ENCODE measurements at places on chromosomes 6 and 20.

- no peaks in the 10 kb centered on the region for H3K36me3 ChIP-seq
- no peak overlapping the region for H3K4me3 ChIP-seq
- no peaks in the 10 kb centered on the region for H3K27me3 ChIP-seq
- no peak for DNase-seq
These were observed 15.7 kb downstream of the VTA1 start for GRCh38 chr6:142162780-142163179.

DNA sequence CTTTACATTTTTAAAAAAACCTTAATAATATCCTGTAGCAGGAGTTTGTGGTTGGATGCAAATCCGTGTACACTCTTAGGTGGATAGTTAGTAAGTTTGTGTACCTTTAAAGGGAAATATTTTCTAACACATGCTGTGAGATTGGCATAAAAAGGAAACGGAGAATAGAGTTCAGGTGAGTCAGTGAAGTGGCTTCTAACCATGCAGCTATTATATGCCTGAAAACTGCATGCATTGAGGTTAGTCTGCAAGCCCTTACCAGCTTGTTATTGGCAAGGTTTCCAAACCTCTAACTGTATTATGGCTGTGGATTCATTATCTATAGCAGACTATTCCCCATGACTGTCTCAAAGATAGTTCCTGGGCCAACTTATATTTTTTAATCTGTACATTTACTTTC lies 420.6 kb upstream of the MMS22L start:
- no peak overlapping the region for H3K27ac ChIP-seq
- no peaks in the 10 kb centered on the region for H3K27me3 ChIP-seq
- no peaks in the 10 kb centered on the region for H3K36me3 ChIP-seq
- no peak overlapping the region for H3K4me3 ChIP-seq
- no peak for DNase-seq

GRCh38 chr6:38638941-38639497 lies 710 bp downstream of the BTBD9 start:
- H3K4me3 ChIP-seq = peak overlapping the region; percentile 63
- H3K27ac ChIP-seq = peak overlapping the region; percentile 85
- H3K4me1 ChIP-seq = peaks cover 8% of the 10 kb centered on the region
- no peaks in the 10 kb centered on the region for H3K36me3 ChIP-seq
- H3K27me3 ChIP-seq = peaks cover 3% of the 10 kb centered on the region

DNA sequence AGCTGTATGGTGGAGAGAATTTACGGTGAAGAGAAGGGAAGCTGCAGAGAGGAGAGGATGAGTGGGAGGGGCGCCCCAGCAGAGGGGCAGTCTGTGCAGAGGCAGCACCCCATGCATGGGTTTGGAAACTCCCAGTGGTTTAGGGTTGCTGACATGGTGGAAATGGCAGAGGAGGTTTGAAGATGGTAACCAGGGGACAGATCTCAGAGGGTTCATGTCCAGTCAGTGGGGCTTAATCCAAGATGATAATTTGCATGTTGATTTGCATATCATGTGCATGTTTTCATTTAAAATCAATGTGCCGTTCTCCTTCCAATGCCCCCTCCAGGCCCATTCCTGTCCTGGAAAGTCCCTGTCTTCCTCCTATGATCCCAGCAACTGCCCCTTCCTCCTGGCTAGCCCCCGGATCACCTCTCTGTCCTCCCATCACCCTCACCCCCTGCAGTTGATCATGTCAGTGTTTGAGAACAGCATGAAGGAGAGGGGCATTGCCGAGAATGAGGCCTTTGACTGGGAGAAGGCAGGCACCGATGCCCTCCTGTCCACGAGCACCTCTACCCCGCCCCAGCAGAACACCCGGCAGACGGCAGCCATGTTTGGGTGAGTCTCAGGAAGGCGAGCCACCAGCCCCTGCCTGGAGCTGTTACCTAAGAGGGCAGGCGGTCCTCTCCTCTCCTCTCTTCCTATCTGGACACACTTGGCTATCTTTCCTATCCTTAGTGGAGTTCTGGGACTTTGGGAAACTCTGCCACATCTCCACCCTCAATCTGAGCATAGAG lies 14.3 kb downstream of the TTBK1 start:
- H3K4me3 ChIP-seq = no peak overlapping the region
- H3K4me1 ChIP-seq = peaks cover 24% of the 10 kb centered on the region
- DNase-seq = no peak
- H3K36me3 ChIP-seq = no peaks in the 10 kb centered on the region
- H3K27me3 ChIP-seq = no peaks in the 10 kb centered on the region

DNA sequence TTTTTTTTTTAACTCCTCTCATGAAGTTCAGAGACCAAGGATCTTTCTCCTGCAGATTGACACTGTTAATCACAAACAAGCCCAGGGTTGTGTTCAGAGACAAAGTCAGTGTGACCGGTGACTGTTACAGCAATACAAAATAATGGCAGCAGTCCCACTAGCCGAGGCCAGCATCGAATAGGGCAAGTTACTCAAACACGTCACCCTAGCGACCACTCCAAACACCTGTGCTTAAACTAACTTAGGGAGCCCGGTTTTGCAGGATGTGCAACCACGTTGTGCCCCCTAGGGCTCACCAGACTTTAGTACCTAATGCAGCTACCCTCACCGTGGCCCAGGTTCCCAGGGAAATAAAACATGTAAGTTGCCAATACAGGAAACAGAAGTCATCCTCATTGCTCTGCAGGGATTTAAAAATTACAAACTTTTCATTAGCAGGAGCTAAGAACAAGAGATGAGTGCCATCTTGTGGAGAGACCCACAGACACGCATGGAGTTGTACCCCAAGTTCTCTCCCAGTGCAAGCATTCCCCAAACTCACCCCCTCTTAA lies 38.1 kb downstream of the FAM50B start:
- H3K4me1 ChIP-seq = no peaks in the 10 kb centered on the region
- H3K4me3 ChIP-seq = no peak overlapping the region
- H3K27me3 ChIP-seq = no peaks in the 10 kb centered on the region
- H3K27ac ChIP-seq = no peak overlapping the region

- H3K36me3 ChIP-seq = no peaks in the 10 kb centered on the region
- no peak overlapping the region for H3K27ac ChIP-seq
- no peak overlapping the region for H3K4me3 ChIP-seq
- no peaks in the 10 kb centered on the region for H3K27me3 ChIP-seq
- peaks cover 21% of the 10 kb centered on the region for H3K4me1 ChIP-seq
These were observed 27.1 kb upstream of the ZNF318 start for GRCh38 chr6:43396408-43397149.

GRCh38 chr6:38158762-38159350 lies 339.3 kb downstream of the ZFAND3 start:
- no peak for DNase-seq
- no peaks in the 10 kb centered on the region for H3K36me3 ChIP-seq
- no peaks in the 10 kb centered on the region for H3K27me3 ChIP-seq
- H3K27ac ChIP-seq = no peak overlapping the region
- no peaks in the 10 kb centered on the region for H3K4me1 ChIP-seq

GRCh38 chr6:14655201-14656061 lies 537.9 kb downstream of the CD83 start:
- H3K36me3 ChIP-seq = no peaks in the 10 kb centered on the region
- no peak for DNase-seq
- H3K27me3 ChIP-seq = no peaks in the 10 kb centered on the region
- no peak overlapping the region for H3K27ac ChIP-seq

DNA sequence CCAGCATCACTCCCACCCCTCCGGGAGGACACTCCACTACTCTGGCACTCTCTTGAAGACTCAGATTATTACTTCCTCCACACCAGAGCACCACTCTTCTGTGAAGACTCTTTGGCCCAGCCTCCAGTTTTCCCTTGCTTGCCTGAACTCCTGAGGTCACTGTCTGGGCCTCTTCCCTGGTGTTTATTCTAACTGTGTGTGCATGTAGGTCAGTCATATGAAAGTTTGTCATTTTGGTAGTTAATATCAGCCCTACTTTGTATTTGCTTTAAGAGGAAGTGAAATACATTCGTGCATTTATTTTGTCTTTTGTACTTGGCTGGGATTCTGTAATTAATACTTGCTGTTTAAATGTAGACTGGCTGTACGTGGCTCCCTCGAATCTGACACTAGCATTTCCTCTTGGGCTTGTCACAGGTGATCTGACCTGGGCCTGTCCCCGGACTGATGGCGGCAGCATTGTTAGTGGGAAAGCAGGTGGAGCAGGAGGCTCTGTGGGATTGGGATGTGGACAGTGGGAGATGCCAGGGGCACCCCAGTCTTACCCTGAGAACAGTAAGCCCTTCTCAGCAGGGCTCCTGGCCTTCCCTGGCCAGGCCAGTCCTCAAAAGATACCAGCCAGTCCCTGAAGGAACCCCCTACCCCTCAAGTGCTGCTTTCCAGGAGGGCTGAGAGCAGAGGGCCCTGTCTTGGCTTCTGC lies 350.5 kb downstream of the CDC5L start:
- peaks cover 4% of the 10 kb centered on the region for H3K4me1 ChIP-seq
- no peaks in the 10 kb centered on the region for H3K27me3 ChIP-seq
- no peak overlapping the region for H3K27ac ChIP-seq
- no peak overlapping the region for H3K4me3 ChIP-seq
- no peaks in the 10 kb centered on the region for H3K36me3 ChIP-seq
- DNase-seq = no peak

GRCh38 chr6:162387718-162388382 lies 339.7 kb downstream of the PRKN start:
- no peak for DNase-seq
- H3K4me3 ChIP-seq = no peak overlapping the region
- no peaks in the 10 kb centered on the region for H3K27me3 ChIP-seq
- H3K4me1 ChIP-seq = no peaks in the 10 kb centered on the region
- H3K27ac ChIP-seq = no peak overlapping the region
- no peaks in the 10 kb centered on the region for H3K36me3 ChIP-seq

GRCh38 chr6:7050004-7050403 lies 57.8 kb upstream of the RREB1 start:
- peaks cover 23% of the 10 kb centered on the region for H3K4me1 ChIP-seq
- DNase-seq = no peak
- H3K27me3 ChIP-seq = no peaks in the 10 kb centered on the region
- no peaks in the 10 kb centered on the region for H3K36me3 ChIP-seq
- no peak overlapping the region for H3K4me3 ChIP-seq
- H3K27ac ChIP-seq = no peak overlapping the region

DNA sequence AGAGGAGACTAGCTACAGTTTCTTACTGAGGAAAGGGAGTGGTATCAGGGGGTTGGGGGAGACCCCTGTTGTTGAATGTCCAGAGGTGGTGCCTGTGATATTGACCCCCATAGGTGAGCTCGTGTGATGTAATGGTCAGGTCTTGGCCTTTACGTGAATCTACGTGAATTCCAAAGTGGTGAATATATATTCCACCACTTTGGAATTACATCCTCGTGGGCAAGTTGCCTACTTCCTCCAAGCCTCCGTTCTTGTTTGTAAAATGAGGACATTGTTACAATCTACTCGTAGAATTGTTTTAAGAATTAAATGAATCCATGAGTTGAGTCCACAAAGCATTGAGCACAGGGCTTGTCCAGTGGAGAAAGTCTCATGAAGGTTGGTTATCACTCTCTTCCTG lies 47.3 kb downstream of the TSHZ2 start:
- H3K27me3 ChIP-seq = no peaks in the 10 kb centered on the region
- H3K36me3 ChIP-seq = no peaks in the 10 kb centered on the region
- H3K27ac ChIP-seq = no peak overlapping the region
- no peak for DNase-seq
- peaks cover 31% of the 10 kb centered on the region for H3K4me1 ChIP-seq

DNA sequence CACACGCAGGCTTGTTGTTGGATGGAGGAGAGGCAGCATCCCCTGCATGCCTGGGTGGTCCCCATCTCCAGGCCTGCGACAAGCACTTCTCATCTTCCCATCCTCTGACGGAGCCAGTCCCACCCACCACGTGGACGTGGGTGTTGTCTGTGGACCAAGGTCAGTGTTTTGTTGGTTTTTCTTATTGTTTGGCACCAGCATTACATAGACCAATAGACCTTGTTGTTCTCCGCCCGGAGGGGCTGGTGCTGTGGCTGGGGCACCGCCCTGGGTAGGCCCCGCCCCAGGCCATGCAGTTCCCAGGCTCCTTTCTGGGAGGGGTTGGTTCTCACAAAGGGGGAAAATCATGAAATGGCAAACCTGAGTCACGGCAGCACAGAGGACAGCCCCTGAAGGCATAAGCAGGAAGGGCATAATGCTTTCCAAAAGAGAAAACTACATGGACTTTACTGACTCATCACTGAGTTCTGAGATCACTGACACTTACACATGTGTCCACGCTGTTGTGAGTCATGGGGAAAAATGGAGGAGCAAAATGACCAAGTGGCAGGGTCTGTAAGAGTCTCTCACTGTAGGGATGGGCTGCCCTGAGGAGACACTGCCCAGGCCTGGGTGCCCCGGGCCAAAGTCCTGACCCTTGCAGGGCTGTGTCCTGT lies 90.8 kb downstream of the THBS2 start:
- H3K27me3 ChIP-seq = no peaks in the 10 kb centered on the region
- no peaks in the 10 kb centered on the region for H3K36me3 ChIP-seq
- no peak overlapping the region for H3K27ac ChIP-seq
- H3K4me1 ChIP-seq = no peaks in the 10 kb centered on the region
- DNase-seq = peak; percentile 95

GRCh38 chr6:49556429-49556837 lies 6.0 kb downstream of the C6orf141 start:
- H3K27ac ChIP-seq = no peak overlapping the region
- H3K27me3 ChIP-seq = peaks cover 21% of the 10 kb centered on the region
- no peaks in the 10 kb centered on the region for H3K36me3 ChIP-seq
- H3K4me3 ChIP-seq = no peak overlapping the region

DNA sequence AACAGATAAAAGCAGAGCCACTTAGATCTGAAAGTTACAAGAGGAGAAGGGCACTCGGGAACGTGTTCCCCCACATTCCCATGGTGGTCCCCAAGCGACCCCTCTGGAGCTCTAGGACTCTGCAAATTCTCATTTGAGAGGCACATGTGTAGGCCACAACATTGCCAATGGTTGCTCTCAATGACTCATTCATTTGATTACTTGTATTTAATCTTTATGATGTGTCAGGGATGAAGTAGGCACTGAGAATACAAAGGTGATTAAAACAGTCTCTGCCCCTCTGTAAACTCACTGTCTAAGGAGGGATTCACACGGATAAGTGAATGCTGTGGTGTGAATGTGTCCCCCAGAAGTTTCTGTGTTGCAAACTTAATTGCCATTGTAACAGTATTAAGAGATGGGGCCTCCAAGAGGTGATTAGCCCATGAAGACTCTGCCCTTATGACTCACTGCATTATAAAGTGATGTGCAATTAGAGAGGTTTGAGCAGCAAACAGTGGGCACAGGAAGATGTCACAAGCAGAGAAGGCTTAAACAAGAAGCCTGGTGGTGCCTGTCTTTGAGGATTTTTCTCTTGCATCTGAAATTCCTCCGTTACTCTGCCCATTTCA lies 34.0 kb upstream of the TRAM2 start:
- no peaks in the 10 kb centered on the region for H3K36me3 ChIP-seq
- H3K27ac ChIP-seq = no peak overlapping the region
- H3K4me1 ChIP-seq = no peaks in the 10 kb centered on the region
